ELR (cell line): ENCODE measurements at places on chromosomes 5 and 9.

DNA sequence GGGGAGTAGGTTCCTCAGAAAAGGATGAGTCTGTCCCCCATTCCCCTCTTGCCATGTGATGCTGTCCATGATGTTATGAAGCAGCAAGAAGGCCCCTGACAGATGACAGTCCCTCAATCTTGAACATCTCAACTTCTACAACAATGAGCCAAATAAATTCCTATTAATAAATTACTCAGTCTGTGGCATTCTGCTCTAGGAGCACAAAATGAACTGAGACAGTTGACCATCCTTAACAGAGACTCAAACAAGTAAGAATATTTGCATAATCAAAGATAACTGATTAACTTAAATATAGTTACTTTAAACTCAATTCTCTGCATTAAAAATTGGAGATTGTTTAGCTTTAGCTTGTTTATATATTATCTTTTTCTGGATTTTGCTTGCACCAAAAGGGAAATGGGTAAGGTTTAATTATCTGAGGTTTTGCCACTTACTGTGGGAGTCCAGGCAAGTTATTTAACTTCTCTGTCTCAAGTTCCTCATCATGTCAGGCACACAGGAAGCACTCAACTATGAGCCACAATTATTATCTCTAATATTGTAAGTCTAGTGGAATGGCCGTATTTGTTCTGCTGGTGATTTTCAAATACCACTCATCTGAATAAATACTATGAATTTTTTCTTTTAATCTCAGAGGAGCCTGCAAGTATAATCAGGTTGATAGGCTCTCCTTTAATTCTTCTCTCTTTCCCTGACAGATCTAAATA lies 162.9 kb downstream of the TSSK1B start:
- DNase-seq = no peak

DNA sequence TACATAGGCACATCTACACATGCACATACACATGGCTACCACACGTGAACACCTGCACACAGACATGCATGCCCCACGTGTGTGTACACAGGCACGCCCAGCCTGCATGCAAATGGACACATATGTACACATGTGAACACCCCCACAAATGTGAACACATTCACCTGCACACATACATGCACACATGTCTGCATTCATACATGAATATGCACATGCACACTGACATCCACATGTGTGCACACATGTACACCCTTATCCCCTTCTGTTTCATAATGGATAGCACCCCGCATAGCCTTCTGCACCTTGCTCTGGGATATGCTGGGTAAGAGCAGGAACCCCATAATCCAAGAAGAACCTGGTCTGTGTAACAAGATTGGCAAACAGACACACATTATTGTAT lies 66.2 kb downstream of the WNK2 start:
- DNase-seq = no peak

DNA sequence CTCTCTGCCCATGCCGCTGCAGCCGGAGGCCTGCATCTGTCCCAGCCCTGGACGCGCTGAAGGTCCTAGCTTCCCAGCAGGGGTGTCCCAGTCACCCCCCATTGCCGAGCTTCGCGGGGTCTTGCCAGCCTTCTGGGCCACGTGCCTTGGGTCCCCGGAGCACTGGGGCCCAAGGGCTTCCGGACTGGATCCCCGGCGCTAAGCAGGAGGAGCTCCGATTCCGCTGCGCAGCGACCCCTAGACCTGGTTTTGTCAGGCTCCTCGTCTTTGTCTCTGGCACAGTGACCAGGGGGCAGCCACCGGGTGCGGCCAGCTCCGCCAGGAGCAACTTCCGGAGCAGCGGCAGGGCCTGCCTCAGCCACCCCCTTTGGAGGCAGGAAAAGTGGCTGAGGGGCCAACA lies 3.3 kb upstream of the IRX1 start:
- DNase-seq = no peak

DNA sequence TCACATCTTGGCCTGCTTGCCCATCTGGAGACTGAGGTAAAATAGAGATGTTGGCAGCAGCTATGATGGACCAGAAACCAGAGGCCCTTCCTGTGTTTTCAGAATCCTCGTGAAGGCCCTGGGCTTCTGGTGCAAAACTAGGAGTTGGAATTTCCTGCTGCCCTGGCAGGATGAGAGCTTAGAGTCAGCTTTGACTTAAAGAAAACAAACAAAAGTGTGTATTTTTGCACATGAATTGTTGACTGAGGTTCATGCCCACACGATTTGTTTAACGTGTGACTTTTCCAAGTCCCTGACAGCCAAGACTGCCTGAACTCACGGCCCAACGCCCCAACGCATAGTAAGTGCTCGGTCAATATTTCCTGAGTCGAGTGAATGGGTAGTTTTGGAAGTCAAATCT lies 303.1 kb downstream of the MLLT3 start:
- no peak for DNase-seq

DNA sequence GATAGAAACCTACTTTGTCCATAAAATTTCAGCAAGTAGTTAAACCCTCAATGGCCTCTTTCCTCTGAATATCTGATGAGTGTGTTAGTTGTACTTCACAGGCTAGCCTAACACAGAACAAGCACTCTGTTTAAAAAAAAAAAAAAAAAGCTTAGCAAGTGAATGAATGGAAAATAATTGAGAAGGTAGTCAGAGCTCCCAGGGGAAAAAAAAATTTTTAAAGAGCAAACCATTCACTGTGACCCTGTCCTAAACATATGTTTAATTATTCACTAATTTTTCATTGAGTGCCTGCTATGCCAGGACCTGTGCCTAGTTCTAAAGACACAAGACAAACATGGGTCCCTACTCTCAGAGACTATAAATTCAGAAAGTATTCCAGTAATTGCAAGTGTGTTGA lies 69.3 kb downstream of the SH3RF2 start:
- no peak for DNase-seq

GRCh38 chr5:2111569-2112105 lies 228.9 kb upstream of the IRX4 start:
- DNase-seq = no peak

DNA sequence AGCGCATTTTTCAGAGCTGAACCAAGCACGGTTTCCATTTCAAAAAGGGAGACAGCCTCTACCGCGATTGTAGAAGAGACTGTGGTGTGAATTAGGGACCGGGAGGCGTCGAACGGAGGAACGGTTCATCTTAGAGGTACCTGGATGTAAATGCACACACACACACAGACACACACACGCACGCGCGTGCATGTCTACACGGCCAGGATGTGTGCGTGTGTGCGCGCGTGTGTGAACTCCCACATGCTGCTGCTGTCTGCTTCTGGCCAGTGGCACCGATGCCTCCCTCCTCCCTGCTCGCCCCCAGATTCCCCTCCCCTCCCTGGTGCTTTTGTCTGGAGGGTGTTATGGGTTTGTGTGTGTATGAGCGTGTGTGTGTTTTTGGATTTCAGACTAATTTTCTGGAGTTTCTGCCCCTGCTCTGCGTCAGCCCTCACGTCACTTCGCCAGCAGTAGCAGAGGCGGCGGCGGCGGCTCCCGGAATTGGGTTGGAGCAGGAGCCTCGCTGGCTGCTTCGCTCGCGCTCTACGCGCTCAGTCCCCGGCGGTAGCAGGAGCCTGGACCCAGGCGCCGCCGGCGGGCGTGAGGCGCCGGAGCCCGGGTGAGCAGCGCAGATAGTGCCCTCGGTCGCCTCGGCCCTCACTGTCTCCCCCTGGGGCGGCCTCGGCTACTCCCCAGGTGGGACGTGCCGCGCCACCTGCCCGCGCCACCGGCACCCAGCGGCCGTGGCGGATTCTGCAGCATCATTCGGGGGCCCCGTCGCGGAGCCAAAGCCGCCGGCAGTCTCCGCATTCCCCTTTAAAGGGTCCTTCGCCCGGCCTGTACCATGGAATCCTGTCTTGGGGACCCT lies at the start of gene NTRK2:
Gene NTRK2, plus strand, starts transcription at position 442 of the 850 bp plus-strand sequence. CDS start 1,020 bp downstream, outside the sequence.
- no peak for DNase-seq

DNA sequence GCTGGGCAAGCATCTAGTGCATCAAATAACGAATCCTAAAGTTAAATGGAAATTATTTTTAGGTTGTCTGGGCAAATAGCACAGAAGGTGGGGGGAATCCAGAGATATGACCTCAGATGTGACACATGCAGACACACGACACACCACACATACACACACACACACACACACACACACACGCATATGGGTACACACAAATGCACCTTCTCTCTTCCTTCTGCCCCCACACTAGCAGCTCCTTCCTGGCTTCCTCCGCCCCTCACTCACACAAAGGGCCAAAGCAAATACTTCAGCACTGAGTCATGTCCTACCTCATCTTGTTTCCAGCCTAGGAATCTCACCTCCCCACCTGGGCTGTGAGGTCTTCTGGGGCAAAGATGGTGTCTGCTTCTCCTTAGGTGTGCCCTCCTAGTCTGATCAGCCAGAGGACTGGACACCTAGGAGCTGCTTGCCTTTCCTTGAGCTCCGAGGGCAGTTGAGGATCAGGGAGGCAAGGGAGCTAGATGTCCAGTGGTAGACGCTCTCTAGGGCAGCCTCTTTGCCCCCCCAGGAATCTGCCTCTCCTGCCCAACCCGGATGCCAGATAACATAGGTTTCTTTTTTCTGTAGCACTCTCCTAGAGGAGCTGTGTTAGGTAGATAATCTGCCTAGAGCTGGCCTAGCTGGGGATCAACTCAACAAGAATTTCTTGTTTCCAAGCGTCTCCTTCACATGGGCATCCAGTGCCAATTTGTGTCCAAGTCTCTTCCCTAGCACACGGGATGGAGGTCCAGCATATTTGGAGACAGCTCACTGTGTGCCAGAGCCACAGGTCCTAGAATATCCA lies 14.3 kb upstream of the JADE2 start:
- DNase-seq = peak; percentile 68
